ENCODE measurements at places on chromosomes 11 and 22.

DNA sequence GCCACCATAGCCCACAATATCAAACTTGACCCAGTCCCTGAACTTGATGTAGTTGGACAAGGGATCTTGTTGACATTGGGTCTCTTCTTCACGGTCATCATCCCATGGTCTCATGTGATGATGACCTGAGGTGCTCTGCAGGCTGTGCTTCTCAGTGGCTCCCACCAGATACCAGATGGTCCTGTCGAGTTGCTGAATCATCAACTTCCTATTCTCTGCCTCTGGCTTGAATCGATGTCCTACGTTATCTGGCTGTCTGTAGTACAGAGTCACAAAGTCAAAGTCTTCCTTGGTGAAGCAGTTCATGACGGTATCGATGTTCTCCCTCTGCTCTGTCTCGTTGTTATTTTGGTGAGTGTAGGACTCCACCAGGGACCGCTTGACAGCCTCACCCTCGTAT lies 145.7 kb upstream of the ALDH3B2 start:
- no peak for DNase-seq

DNA sequence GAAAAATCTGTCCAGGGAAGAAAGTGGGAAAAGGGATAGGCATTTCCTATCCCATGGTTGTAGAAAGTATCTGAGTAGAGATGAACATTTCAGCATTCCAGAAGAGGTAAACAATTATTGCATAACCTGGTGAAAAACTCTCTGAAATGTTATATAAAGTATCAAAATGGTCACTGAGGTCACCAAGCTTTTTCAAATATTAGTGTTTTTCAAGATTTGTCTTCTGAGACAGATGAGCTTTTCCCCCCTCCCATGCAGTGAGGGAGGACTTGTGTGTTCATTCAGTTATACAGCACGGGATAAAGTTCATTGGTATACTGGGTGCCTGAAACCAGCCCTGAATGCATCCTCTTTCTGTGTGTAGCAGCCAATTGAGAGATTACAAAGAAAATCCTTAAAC lies 1.9 kb upstream of the DEPDC7 start:
- DNase-seq: no peak

DNA sequence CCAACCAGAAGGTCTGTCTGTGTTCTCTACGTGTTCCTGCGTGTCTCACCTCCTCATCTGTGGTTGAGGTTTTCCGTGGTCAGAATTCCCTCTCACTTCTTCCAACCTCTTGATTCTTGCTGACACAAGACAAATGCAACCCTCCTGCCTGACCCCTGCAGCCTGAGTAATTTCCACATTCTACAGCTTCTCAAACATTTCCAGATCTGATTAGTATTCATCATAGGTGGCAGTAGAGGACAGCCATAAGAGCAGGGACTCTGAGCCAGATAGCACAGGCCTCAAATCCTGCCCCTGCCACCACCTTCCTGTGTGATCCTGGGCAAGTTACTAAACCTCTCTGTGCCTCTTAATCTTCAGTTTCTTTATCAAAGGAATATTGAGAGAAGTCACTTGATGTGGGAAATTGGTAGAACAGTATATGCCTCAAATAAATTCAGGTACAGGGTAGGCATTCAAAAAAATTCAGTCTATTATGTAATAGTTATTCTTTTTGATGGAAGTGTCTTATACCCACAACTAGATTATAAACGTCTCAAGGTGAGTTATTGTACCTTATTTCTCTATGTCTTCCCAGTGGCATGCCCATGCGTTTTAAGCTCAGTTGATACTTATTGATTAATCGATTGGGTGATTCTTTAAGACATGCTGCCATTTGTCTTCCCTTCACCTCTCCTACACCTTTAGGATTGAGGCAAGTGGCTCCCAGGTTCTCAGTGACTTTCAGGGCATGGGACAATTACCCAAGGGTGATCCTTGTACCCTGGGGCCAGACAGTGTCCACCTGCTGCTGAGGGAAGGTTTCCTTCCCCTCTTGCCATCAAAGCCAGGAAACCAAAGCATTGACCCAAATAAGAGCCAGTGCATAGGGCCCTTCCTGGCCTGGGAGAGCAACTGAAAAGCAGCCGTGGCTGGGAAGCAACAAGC lies 19.6 kb downstream of the POU2AF1 start:
- no peak for DNase-seq

GRCh38 chr11:72614381-72614780 lies 59.8 kb downstream of the PDE2A start:
- no peak for DNase-seq

GRCh38 chr11:124942466-124943253 lies 6.8 kb upstream of the HEPACAM start:
- no peak for DNase-seq

DNA sequence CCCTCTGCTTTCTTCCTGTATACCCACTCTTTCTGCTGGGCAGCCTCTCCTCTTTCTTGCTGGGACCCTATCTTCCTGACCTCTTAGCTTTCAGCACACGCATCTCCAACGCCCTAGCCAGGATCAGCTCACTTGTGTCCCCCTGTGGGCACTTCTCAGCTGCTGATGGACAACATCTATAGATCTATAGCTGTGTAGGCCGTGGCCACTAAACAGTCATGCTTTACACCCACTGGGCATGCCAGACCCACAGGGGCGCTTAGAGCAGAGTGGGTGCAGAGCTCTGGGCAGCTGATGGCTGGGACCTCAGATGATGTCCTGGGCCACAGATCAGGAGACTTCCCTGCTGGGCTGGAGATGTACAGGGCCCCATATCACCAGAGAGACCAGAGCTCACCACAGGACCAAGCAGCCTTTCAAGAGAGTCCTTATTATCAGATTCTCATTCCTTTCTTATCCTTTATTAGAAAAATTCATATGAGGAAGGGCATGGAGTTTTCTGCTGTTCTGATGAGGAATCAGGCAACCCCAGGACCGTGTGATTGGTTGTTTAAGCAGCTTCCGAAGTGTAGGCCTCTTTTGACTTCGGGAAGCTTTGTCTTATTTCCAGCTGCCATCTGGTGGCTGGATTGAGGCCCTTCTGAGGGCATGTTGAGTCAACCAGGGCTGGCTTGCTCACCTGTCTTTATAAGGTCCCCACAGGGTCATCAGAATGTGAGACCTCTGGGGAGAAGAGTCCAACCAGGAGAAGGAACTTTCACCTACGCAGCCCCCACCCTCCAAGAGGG lies 60.5 kb downstream of the OSBP2 start:
- peak; percentile 36 for DNase-seq

DNA sequence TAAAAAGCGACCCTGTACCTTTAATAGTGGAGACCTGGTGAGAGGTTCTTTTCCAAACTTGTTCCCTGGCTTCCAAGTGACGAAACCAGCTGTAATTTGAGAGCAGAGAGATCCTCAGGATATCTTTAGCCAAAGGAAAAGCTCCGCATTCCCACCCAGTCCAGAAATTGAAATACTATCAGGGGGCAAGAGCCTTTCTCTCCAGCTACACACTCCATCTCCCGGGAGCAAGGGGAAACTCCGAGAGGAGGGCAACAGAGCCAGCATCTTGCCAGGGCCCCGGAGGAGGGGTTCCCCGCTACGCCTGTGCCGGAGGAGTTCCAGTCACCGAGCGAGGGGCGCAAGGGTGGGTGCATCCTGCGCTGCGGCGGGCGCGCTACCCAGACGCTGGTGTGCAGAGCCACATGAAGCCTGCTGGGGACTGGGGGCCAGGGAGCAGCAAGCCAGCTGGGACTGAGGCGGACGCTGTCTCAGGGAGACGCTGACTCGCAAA lies at the start of gene FIBIN:
Gene FIBIN (plus strand): TSS at position 148 of the 493 bp plus-strand sequence. CDS start 415 bp downstream, outside the sequence.
- no peak for DNase-seq

DNA sequence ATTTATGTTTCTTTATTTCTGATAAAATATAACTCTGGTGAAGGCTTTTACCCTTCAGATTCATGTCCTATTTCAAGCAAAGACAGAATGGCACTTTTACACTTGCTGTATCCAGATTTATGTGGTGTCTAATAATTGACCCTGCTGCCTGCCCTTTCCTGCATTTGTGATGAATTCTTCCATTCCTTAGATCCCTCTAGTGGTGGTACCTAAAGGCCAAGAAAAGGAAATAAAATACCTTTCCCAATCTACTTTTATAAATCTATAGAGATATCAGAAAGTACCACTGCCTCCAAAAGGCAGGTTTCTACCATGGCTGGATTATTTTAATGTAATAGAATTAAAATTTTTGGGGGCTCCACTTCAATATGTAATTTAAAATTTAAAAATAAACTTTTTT lies 34.2 kb downstream of the CCDC81 start:
- DNase-seq: no peak

All from NCI-H1436 (cell line).